IMR-90 (cell line): ENCODE measurements at places on chromosomes 12 and 14. TPM values are rescaled to one million over a fixed set of nuclear protein-coding genes. Genes with fewer than 3 reads are reported as not detected.

GRCh38 chr14:33393895-33394368, 455.3 kb downstream of the NPAS3 start:
- H3K4me1 ChIP-seq = no peaks in the 10 kb centered on the region
- no peak overlapping the region for H3K4me3 ChIP-seq
- no peaks in the 10 kb centered on the region for H3K27me3 ChIP-seq
- H3K27ac ChIP-seq = no peak overlapping the region

GRCh38 chr12:47397664-47398281, 308.1 kb downstream of the RPAP3 start:
- no peaks in the 10 kb centered on the region for H3K36me3 ChIP-seq
- H3K27me3 ChIP-seq = no peaks in the 10 kb centered on the region
- peak; percentile 76 for DNase-seq
- peaks cover 4% of the 10 kb centered on the region; the same call in 1 of the 2 replicates for H3K4me1 ChIP-seq

GRCh38 chr12:247271-247670, 15.4 kb downstream of the SLC6A13 start:
- H3K4me1 ChIP-seq = no peaks in the 10 kb centered on the region
- no peak overlapping the region for H3K4me3 ChIP-seq
- no peaks in the 10 kb centered on the region for H3K36me3 ChIP-seq
- peaks cover 14% of the 10 kb centered on the region for H3K27me3 ChIP-seq

GRCh38 chr12:121166356-121166755, 33.7 kb downstream of the P2RX7 start:
- H3K4me1 ChIP-seq = no peaks in the 10 kb centered on the region
- no peak for DNase-seq
- no peaks in the 10 kb centered on the region for H3K36me3 ChIP-seq
- no peak overlapping the region for H3K27ac ChIP-seq
- peaks cover 9% of the 10 kb centered on the region for H3K27me3 ChIP-seq

DNA sequence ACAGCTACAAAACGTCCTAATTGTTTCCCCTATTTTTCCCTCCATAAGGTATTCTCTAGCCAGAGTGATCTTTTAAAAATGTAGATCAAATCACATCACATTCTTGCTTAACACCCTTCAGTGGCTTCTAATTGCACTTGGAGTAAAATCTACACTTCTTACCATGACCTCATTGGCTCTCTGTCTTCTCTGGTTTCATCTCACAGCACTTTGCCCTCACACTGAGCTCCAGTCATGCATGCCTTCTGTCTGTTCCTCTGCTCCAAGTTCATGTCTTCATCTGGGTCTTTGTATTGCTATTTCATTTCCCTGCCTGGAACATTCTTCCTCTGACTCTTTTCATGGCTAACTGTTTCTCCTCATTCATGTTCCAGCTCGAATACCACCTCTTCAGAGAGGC, 220.4 kb upstream of the GARIN6 start:
- no peak for DNase-seq
- H3K27ac ChIP-seq = no peak overlapping the region
- H3K4me3 ChIP-seq = no peak overlapping the region
- H3K4me1 ChIP-seq = no peaks in the 10 kb centered on the region
- H3K36me3 ChIP-seq = no peaks in the 10 kb centered on the region
- no peaks in the 10 kb centered on the region for H3K27me3 ChIP-seq

SERPINA10 gene
- not detected in 2 replicates for total RNA-seq

- peaks cover 56% of the 10 kb centered on the region for H3K36me3 ChIP-seq
- no peaks in the 10 kb centered on the region for H3K27me3 ChIP-seq
- no peak overlapping the region for H3K27ac ChIP-seq
- peak; percentile 30 for DNase-seq
Observed at GRCh38 chr12:6833189-6833890, 5.1 kb downstream of the P3H3 start.

DNA sequence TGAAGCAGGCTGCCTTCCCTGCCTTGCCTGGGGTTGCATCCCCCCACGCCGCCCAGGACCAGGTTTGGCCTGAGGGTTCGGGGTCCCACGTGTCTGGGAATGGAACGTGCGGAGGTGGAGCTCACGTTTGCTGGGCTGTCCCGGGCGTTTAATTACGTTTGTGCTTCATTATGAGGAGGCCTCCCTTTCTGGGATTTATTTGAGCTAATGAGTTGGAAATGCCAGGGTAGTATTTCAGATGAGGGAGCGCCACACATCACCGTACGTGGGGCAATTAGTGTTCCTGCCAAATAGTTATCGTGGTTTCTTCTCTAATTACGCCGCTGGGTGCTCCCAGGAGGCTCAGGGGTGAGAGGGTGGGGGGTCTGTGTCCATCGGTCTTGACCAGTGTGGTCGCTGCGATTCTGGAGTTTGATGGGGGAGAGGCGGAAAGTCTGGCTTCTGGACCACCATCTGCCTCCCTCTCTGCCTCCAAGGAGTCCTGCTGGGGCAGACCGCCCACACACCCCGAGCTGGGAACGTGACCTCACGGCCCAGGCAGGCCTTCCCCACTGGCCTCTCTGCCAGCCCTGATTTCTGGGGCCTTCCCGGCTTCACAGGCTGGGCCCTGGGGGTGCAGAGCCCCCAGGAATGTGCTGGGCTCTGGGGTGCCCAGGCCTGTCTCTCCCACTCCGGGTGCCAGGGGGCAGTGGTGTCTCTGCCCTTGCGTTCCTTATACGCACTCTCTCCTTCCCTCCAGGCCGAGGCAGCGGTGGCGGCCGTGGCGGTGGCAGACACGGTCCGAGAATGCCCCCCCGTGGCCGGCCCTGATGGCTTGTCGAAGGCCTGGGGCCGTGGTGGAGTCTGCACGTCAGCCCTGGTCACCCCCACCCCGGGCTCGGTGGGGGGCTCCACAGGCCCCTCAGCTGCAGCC, 18.9 kb downstream of the KIF26A start:
- H3K4me3 ChIP-seq = no peak overlapping the region
- no peaks in the 10 kb centered on the region for H3K4me1 ChIP-seq
- H3K27ac ChIP-seq = no peak overlapping the region
- H3K27me3 ChIP-seq = no peaks in the 10 kb centered on the region
- H3K36me3 ChIP-seq = no peaks in the 10 kb centered on the region

DNA sequence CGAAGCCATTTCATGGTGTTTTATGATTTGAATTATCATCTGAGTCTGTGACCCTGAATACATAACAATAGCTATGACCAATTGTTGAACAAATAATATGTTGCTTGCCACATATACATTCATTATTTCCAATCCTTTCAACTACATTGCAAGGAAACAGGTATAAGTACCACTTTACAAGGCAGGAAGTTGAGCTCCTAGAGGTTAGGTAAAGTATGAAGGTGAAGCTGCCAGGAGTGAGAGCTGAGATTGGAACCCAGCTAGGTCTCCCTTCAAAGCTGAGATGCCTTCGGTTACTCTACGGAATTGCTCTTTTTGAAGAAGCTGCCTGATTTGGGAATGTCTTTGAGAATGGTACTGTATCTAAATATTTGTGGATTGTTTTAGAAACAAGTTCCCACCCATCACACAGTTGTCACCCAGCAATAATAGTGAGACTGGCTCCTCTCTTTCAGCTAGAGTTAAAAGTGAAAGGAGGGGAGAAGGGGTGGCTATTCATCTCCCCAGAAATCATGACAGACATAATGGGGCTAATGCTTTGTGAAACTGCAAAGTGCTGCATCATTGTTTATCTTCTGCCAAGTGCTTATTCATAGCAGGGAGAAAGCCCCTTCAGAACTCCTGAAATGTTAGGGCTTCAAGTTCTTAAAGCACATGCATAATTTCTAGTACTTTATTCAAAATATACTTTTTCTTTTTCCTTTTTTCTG, 75.9 kb upstream of the AMIGO2 start:
- DNase-seq = peak; percentile 70
- no peaks in the 10 kb centered on the region for H3K27me3 ChIP-seq
- H3K36me3 ChIP-seq = no peaks in the 10 kb centered on the region
- no peak overlapping the region for H3K4me3 ChIP-seq

DNA sequence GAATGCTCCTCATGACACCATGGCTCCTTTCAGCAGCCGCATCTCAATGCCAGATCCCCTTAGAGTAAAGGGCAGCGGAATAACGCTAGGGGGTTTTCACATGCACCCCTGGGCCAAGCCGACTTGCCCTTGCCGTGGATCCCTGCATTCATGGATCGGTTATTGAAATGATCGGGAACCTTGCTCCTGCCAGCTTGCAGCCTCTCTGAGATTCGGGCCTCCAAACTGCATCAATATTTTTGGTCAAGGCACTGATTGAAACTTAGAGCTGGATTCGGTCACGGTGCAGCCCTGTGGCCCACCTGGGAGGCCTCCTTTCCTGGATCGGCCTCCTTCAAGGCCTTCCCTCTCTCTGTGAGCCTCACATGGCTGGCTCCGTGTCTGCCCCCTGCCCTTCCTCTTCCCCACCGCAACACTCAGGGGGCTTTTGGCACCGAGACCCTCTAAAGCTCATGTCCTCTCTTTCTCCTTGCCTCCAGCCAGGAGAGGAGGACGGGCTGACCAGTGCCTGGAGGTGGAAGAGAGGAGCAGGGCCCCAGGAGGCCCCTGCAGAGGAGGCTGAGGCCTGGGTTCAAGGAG, 1.8 kb downstream of the PTPN6 start:
- no peaks in the 10 kb centered on the region for H3K27me3 ChIP-seq
- H3K36me3 ChIP-seq = no peaks in the 10 kb centered on the region
- H3K4me3 ChIP-seq = no peak overlapping the region
- no peak overlapping the region for H3K27ac ChIP-seq
- H3K4me1 ChIP-seq = 0 out of 2 replicates have a peak, but pooled peaks cover 2% of the 10 kb centered on the region

MDGA2 gene
- total RNA-seq = not detected in 2 replicates

- DNase-seq = no peak
- no peak overlapping the region for H3K27ac ChIP-seq
- H3K4me3 ChIP-seq = no peak overlapping the region
- H3K36me3 ChIP-seq = no peaks in the 10 kb centered on the region
- H3K4me1 ChIP-seq = no peaks in the 10 kb centered on the region
Observed at GRCh38 chr12:47954467-47955045, 8.8 kb upstream of the TMEM106C start.

- H3K27ac ChIP-seq = no peak within 1 kb of the TSS
- H3K4me1 ChIP-seq = peaks cover 2% of the 10 kb centered on the region; the same call in 1 of the 2 replicates
- no peak within 1 kb of the TSS for H3K4me3 ChIP-seq
- DNase-seq = no peak
- no peaks in the 10 kb centered on the region for H3K36me3 ChIP-seq
Observed at GRCh38 chr14:75522224-75522982, at the start of gene BATF. Gene BATF, plus strand, starts transcription at chr14:75522469. Its CDS starts 214 bp downstream, at chr14:75522683.

SDR39U1 gene
- 5.0 and 7.5 TPM in 2 replicates for total RNA-seq

IQSEC3 gene
- total RNA-seq = not detected in 2 replicates

DNA sequence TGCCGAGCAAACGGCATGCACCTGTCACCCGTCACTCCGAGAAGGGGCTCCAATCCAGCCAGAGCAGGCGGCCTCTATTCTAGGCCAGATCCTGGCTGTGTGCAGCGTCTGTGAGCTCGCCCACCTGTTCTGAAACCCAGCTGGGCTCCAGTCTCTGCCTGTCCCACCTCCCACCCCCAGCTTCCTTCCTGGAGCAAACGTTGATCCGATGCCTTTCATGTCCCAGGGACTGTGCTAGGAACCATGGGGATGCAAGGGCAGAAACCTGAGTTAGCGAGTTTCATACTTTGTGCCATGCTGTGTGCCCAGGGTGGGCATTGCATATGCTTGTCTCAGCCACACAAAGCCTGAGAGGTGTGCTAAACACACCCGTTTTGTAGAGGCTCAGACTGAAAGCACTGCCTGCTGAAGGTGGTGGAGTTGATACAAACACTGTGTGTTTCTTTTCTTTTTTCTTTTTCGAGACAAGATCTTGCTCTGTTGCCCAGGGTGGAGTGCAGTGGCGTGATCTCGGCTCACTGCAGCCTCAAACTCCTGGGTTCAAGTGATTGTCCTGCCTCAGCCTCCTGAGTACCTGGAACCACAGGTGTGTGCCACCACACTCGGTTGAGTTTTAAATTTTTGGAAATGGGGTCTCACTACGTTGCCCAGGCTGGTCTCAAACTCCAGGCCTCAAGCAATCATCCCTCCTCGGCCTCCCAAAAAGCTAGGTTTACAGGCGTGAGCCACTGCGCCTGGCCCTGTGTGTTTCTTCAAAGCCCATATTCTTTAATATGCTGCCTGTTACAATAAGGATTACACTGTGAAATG, 84.1 kb upstream of the MED13L start:
- no peak for DNase-seq
- peaks cover 5% of the 10 kb centered on the region for H3K4me1 ChIP-seq
- H3K27me3 ChIP-seq = no peaks in the 10 kb centered on the region
- H3K36me3 ChIP-seq = no peaks in the 10 kb centered on the region

CISTR gene
- total RNA-seq = not detected in 2 replicates

- H3K27me3 ChIP-seq = no peaks in the 10 kb centered on the region
- no peak overlapping the region for H3K4me3 ChIP-seq
- H3K27ac ChIP-seq = no peak overlapping the region
- no peaks in the 10 kb centered on the region for H3K36me3 ChIP-seq
- no peaks in the 10 kb centered on the region for H3K4me1 ChIP-seq
- DNase-seq = no peak
Observed at GRCh38 chr12:111011999-111012600, 91.7 kb upstream of the MYL2 start.

GRCh38 chr12:88334271-88334670, 192.2 kb downstream of the TMTC3 start:
- H3K27me3 ChIP-seq = no peaks in the 10 kb centered on the region
- no peaks in the 10 kb centered on the region for H3K36me3 ChIP-seq
- peak overlapping the region; percentile 63 for H3K27ac ChIP-seq

DNA sequence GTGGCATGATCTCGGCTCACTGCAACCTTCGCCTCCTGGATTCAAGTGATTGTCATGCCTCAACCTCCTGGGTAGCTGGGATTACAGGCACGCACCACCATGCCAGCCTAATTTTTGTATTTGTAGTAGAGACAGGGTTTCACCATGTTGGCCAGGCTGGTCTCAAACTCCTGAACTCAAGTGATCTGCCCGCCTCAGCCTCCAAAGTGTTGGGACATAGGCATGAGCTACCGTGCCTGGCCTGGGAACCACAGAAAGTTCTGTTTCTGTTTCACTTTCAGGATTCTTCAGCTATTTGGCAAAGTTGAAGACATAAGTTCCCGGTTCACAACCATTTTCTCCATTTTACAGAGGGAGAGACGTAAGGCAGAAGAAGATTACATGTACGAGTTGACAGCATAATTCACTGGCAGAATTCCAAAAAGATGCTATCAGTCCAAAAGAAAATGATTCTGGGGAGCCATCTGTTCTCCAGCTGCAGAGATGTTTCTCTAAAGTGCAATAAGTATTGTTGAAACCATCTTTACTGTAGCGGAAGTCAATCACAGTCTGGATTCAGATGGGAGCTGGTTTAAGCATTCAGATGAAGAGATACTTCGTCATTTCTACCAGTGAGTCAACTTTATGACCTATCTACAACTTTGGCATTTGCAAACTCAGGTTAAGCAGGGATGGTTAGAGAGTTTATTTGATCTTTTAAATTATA, 8.1 kb upstream of the RNF34 start:
- H3K4me1 ChIP-seq = peaks cover 5% of the 10 kb centered on the region
- no peaks in the 10 kb centered on the region for H3K36me3 ChIP-seq
- DNase-seq = peak; percentile 61
- H3K4me3 ChIP-seq = no peak overlapping the region
- H3K27me3 ChIP-seq = no peaks in the 10 kb centered on the region

DNA sequence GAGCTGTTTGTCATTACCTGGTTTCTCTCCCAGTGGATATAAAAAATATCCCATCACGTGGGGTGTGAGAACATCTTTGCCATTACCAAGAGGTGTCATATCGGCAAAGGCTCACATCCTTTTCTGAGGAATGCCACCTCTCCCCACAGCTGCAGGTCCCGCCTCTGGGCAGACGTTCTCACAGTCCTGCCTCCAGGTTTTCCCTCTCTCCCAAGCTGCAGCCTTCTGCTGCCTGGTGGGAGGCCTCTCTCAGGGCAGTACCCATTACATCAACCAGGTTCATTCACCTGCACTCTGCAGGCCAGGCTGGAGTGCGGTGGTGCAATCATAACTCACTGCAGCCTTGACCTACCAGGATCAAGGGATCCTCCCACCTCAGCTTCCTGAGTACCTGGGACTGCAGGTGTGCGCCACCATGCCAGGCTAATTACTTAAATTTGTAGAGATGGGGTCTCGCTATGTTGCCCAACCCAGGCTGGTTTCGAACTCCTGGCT, 15.0 kb upstream of the TMEM119 start:
- H3K27me3 ChIP-seq = no peaks in the 10 kb centered on the region
- DNase-seq = no peak
- H3K36me3 ChIP-seq = no peaks in the 10 kb centered on the region
- H3K4me3 ChIP-seq = no peak overlapping the region
- H3K27ac ChIP-seq = no peak overlapping the region
